Epithelial cell of esophagus (primary cell): ENCODE measurements at places on chromosomes 5 and 9.
A peak's percentile ranks its signal among the peaks of the same experiment; 100 is the strongest.

DNA sequence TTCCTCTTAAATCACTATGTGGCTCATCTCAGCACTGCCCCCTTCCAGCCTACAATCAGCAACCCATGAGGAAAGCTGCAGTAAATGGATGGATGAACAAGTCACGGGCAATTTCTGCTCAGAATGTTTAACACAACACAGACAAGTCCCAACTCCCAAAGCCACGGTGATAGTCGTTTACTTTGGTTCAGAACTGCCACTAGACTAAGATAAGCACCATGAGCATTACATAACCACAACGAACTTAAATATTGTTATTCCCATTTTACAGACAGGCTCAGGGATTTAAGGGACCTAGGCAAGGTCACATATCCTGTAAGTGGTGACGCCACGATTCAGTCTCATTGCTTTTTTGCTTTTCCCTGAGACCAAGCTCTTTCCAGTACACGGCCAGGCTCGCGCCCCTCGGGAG, 2.0 kb upstream of the SMIM27 start:
- DNase-seq = peak; percentile 40

- peak; percentile 94 for DNase-seq
These were observed 70.5 kb downstream of the MED27 start for GRCh38 chr9:132008855-132009812.

DNA sequence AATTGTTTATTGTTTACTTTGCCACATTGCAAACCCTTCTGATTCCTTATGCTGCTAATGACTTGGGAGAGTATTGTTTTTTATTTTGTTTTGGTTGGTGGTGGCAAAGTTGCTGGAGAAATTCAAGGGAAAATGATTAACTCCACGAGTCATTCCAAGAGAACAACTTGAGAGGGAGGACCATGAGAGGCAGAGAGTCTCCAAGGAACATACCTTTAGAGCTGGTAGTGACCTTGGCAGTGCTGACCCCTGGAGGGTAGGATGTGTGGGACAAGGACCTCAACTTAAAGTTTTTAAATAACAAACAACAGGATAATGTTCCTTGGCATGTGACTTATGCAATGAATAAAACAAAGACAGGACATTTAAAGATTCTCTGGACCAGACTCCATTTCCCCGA, 139.7 kb downstream of the LRRC70 start:
- no peak for DNase-seq

- no peak for DNase-seq
These were observed 106.7 kb upstream of the PTPN3 start for GRCh38 chr9:109604781-109605180.

DNA sequence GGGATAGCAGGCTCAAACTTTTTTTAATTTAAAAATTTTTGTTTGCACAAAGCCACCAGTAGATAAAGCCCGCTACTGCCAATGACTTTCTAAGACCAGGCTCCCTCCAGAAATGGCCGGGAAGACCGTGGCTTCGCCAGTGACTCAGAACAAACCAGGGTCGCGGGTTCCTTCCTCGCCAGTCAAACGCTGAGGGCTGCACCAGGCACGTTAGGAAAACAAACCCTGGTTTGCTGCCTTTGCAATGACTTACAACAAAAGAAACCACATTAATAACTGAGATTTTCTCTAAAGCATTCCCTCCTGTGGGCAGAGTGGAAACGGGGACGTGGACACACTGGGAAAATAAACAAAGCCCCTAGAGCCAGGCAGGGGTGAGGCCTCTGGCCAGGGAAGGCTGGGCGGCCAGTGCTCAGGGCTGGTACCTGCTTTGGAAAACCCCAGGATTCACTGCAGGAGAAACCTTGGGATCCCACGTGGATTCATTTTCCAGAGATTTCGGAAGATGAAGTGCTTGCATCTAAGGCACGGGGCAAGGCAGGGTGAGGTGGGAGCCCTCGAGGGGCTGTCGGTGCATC, 3.8 kb downstream of the PRRX2 start:
- DNase-seq = no peak

GRCh38 chr9:76521906-76522305, 62.9 kb downstream of the GCNT1 start:
- DNase-seq = no peak
